ENCODE measurements at places on chromosomes 6 and 20. TPM values are rescaled to one million over a fixed set of nuclear protein-coding genes. Genes with fewer than 3 reads are reported as not detected.

Gene OR2H1
- polyA plus RNA-seq: not detected

Gene TUBB2B
- 102 TPM for polyA plus RNA-seq

Gene SLC17A4
- polyA plus RNA-seq: 1.9 TPM

Gene SNAP25
- 6.2 TPM for polyA plus RNA-seq

Gene TBC1D32
- 15.0 TPM for polyA plus RNA-seq

Gene CAGE1
- polyA plus RNA-seq: 0.17 TPM

Gene ASIP
- 0.74 TPM for polyA plus RNA-seq

Gene TAGAP
- polyA plus RNA-seq: 0.65 TPM

Gene SAMD10
- polyA plus RNA-seq: 8.5 TPM

Gene SLC22A1
- polyA plus RNA-seq: 1.0 TPM

All from right renal pelvis (tissue), 4 donors.